Neural crest cell (in vitro differentiated cells): ENCODE measurements at places on chromosomes 6 and 20.

- no peak for DNase-seq
Observed at GRCh38 chr6:5041955-5042354, 38.1 kb upstream of the RPP40 start.

DNA sequence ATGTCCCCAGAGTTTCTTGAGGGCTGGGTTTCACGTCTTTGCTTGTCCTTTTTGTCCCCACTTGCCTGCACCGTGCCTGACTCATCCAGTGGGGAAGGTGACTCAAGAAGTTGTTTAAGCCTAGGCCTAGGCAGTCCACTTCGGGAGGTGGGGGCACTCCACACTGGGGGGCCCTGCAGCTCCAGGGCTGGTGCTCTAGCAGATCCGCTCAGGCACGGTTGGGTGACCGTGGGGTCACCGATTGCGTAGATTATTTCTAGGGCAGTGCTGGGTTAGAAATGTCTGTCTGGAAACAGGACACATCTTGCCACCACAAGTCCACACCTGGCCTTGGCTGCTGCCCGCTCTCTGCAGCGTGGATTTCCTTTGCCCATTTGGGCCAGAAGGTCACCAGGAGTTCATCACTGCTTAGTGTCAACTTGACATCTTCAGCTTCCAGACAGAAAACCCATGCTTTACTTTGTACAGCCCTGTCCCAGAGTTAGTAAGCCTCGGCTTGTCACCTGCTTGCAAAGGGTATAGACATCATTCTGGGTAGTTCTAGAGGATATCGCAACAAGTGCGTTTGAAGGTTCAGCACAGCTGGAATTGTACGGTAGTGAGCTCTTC, 13.6 kb upstream of the C20orf144 start:
- no peak for DNase-seq

GRCh38 chr20:62823688-62824475, 7.0 kb downstream of the COL9A3 start:
- DNase-seq: no peak

DNA sequence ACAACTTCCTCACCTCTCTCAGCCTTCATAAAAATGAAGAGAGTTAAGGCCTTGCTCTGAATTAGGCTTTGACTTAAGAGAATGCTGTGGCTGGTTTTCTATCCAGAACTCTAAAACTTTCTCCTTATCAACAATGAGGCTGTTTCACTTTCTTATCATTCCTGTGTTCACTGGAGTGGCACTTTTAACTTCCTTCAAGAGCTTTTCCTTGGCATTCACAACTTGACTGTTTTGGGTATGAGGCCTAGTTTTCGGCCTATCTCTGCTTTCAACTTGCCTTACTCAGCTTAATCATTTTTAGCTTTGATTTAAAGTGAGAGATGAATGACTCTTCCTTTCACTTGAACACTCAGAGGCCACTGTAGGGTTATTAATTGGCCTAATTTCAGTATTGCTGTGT, 4.3 kb upstream of the LOC128125822 start:
- no peak for DNase-seq

DNA sequence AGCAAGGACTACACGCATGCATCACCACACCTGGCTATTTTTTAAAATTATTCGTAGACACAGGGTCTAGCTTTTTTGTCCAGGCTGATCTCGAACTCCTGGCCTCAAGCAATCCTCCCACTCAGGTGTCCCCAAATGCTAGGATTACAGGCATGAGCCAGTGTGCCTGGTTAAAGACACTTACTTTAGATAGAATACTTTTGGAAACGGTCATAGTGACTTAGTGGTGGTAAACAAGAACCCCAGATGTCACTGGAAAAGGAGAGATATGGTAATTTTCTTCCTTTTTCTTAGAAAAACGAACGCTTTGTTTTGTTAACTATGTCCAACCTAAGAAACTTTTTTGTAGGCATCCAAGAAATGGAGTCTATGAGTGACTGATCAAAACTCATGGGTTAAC, 137.3 kb downstream of the TFAP2B start:
- DNase-seq: no peak

DNA sequence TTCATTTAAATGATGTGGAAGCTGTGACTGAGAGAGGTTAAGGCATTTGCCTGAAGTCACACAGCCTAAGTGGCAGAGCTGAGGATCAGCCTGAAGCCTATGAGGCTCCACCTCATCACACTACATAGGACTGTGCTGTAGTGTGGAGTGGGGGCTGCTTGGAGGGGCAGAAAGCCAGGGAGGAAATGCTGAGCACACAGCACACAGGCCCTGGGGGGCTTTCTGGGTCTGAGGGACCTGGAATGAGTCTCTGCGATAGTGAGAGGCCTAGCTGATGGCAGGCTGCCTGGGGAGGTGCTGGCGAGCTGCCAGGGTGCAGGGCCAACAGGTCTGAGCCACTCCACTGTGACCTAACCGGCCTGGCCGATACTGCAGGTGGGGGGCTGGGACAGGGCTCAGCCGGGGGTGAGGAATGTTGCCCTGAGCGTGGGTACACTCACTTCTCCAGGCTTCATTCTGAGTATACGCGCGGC, 2.2 kb upstream of the ARHGAP40 start:
- no peak for DNase-seq

- no peak for DNase-seq
Observed at GRCh38 chr6:14660806-14661579, 543.4 kb downstream of the CD83 start.

GRCh38 chr20:62088258-62089127, 22.8 kb upstream of the TAF4 start:
- DNase-seq: no peak

GRCh38 chr20:63500151-63500901, 1.4 kb upstream of the EEF1A2 start:
- DNase-seq: no peak

DNA sequence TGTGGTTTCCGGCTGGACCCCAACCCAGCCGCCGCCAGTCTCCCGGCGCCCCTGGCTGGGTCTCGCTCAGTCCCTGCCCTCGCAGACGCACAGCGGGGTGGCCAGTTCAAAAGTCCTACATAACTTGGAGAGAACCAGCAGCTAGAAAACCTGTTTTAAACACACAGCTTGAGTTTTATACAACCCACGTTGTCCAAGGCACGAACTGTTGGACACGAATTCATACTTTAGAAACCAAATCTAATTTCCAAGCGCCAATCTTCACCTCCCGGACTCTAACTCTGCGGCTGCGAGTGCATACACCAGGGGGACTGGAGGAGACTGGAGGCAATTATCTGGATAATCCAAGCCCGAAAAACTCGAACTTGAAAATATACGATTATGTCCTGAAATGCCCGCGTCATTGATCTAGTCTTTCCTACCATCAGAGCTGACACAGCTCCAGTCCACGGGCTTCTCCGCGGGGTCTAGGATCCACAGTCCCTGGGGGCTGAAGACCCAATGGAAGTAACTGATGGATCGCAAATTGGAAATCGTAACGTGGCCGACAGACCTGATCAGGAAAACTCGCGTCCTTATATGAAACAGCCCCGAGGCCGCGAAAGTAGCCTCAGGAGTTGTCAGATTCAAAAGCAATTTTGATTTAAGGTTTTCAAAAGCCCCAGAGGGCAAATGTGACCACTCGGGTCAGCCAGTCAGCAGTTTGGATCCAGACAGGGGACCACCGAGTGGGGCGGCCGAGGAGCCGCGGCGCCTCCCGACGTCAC, 843 bp upstream of the HEY2 start:
- peak; percentile 20 for DNase-seq

GRCh38 chr20:35034145-35034544, 58.5 kb downstream of the TRPC4AP start:
- DNase-seq: no peak

- DNase-seq: no peak
Observed at GRCh38 chr6:143400258-143401067, 50.0 kb downstream of the ADAT2 start.

- no peak for DNase-seq
Observed at GRCh38 chr6:75266716-75267291, 17.8 kb downstream of the TMEM30A start.
